ENCODE measurements at places on chromosomes 4 and X. TPM values are rescaled to one million over a fixed set of nuclear protein-coding genes. Genes with fewer than 3 reads are reported as not detected.

GRCh38 chrX:119423631-119424030 is 24.5 kb downstream of the SLC25A43 start:
- DNase-seq = no peak

GRCh38 chrX:155022585-155022984 is at the start of gene F8:
TSS of gene F8 (minus strand) at chrX:155022723. CDS start at chrX:155022552, 171 bp downstream.
- no peak for DNase-seq

DNA sequence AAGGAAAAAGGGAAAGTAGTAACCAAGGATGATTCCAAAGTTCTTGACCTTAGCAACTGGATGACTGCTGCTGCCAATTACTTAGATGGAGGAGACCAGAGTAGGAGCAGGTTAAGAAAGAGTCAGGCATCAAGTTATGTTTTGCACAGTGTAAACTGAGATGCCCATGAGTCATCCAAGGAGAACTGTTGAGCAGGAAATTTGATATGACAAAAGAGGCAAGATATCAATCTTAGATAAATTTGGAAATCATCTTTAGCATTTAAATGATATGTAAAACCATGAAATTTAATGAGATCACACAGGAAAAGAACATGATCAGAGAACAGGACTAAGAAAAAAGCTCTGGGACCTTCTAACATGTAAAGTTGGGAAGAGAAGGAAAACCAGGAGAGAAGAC is 361.3 kb downstream of the OPHN1 start:
- DNase-seq = no peak

GRCh38 chr4:168857009-168857408 is 153.0 kb downstream of the CBR4 start:
- no peak for DNase-seq

DNA sequence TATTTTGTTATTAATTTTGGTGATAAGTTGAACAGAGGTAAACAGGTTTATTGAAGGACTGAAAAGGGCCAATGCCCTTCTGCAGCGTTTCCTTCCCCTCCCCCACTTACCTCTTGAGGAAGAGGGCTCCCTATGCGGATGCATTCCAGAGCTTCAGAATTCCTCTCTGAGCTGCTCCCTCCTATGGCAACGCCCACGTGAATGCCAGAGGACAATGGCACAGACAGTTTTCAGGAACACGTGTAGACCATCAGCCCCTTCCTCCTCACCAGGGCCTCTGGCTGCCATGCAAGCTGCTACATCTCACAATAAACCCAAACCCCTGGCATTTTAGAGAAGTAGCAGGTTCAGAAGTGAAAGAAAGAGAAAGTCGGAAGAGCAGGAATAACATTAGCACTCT is 127.9 kb downstream of the CHRDL1 start:
- DNase-seq = no peak

DNA sequence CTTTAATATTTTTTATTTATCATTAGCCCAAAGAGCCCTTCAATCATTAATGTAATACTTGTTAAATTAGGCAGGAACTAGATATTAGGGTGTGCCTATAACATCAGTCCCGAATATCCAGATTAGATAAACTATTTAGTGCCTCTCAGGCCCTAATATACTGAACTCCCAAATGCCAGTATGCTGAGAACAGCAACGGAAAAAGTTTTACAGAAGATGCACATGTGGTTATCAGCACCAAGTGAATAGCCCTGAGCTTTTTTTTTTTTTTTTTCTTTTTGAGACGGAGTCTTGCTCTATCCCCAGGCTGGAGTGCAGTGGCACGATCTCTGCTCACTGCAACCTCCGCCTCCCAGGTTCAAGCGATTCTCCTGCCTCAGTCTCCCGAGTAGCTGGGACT is 13.0 kb upstream of the ELF2 start:
- DNase-seq = no peak

GRCh38 chr4:52588771-52589591 is 70.1 kb downstream of the USP46 start:
- DNase-seq = no peak

DNA sequence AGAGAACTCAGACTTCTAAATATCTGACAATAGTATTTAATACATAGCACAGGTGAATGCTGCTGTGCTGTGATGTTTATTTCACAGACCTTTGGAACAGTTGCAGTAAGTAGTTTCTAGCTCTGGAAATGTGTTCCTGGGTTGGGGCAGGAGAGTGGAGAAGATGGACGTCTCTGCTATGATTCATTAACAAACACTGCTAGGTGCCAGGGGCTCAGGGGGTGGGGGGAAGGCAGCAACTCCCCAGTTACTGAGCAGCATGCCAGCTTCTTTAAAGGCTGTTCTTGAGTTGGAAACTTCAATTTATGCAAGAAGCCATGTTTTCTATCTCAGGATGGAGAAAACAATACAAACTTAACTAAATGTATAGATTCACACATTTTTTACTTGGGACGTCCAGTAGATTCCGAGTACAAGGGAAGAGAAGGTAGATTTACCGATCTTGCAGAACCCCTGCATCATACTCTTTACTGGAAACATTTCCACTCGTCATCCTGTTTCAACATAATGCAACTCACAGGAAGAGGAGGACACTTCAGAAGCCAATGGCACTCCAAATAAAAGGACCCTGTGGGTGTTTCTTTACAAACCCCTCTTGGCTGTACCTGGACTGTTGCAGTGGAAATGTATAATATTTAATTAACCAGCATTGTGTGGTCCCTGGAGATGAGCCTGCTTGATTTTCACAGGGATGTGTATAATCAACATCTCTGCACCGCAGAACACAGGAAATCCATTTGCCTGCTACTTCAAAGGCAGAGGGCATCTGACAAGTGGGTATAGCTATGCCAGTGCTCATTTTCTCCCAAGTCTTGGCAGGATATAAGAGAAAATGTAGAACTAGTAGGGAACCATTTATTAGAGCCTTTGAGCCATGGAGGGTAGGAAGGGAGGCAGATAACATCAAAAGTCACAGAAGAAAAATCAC is 171.4 kb downstream of the SH3KBP1 start:
- DNase-seq = no peak

DNA sequence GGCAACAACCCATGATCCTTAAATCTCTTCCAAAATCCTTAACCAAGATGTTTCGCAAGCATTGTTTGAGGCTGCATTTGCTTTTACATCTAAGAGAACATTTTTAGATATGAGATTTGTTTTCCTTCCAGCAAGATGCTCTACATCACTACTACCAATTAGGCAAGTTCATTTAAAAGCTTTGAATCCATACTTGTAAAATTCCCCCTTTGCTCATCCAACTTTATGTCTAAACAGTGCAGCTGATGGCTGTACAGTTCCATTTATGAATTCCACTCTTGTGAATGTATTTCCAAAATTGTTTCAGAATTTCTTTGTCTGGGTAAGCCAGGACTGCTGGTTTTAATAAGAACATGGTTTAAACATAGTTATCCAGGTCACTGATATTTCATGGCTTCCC is 31.5 kb downstream of the RAI2 start:
- DNase-seq = no peak

- no peak for DNase-seq
These were observed 11.1 kb downstream of the NELFA start for GRCh38 chr4:1997712-1998111.

GRCh38 chr4:3254302-3255131 is 5.6 kb downstream of the MSANTD1 start:
- DNase-seq = peak; percentile 4

- no peak for DNase-seq
These were observed 775 bp upstream of the YIPF6 start for GRCh38 chrX:68498044-68498507.

GRCh38 chrX:154032160-154032559 is 12.5 kb upstream of the IRAK1 start:
- no peak for DNase-seq

DNA sequence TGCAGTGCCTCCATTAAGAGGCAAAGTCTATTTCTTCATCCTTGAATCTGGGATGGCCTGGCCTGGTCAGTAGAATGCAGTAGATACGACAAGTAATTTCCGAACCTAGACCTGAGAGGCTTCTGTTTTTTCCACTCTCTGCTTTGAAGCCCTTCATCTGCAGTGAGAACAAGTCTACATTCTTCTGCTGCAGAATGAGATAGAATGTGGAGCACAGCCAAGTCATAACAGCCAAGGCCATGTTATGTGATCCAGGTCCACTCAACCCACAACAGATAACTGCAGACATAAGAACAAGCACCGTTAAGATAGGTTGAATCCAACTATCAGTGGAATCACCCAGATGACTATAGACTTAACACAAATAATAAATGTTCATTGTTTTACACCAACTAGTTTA is 1297.7 kb downstream of the C4orf33 start:
- no peak for DNase-seq

GRCh38 chr4:93617606-93618005 is 210.9 kb upstream of the ATOH1 start:
- DNase-seq = no peak

DNA sequence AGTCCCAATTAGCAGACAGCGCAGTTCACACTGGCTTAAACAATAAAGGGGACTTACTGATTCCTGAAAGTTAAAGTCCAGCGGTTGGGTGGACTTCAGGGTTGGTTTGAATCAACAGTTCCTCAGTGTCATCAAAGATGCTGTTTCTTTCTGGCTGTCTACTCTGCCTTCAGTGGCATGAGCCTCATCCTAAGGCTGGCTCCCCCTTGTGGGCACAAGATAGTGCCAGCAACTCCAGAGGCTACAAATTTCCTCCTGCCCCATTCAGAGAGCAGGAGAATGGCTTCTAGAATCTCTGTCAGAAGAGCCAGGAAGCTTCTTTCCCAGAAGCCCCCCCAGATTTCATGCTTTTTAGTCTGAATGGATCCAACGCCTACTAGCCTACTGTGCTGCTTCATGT is 82.4 kb upstream of the MTM1 start:
- peak; percentile 28 for DNase-seq

RHOXF2B gene
- not detected for polyA plus RNA-seq

ATP6AP2 gene
- polyA plus RNA-seq = 27.5 TPM

NAA11 gene
- not detected for polyA plus RNA-seq

FGFR3 gene
- polyA plus RNA-seq = 0.29 TPM

NUDT11 gene
- 0.10 TPM for polyA plus RNA-seq

BMX gene
- polyA plus RNA-seq = 0.56 TPM

NCAPG gene
- polyA plus RNA-seq = 0.30 TPM

GUCY1A1 gene
- 4.7 TPM for polyA plus RNA-seq

TXK gene
- 0.10 TPM for polyA plus RNA-seq

DCHS2 gene
- polyA plus RNA-seq = 0.03 TPM

PPEF2 gene
- 0.08 TPM for polyA plus RNA-seq

Measured in psoas muscle (tissue), 8 donors.